ENCODE measurements at places on chromosomes 5 and 9.

- H3K36me3 ChIP-seq: no peaks in the 10 kb centered on the region
- H3K27ac ChIP-seq: no peak overlapping the region
- no peak overlapping the region for H3K4me3 ChIP-seq
- no peak for DNase-seq
- H3K4me1 ChIP-seq: no peaks in the 10 kb centered on the region
Observed at GRCh38 chr9:27638716-27639115, 65.4 kb upstream of the C9orf72 start.

- H3K4me1 ChIP-seq: peaks cover 46% of the 10 kb centered on the region
- peaks cover 10% of the 10 kb centered on the region for H3K36me3 ChIP-seq
- H3K27me3 ChIP-seq: no peaks in the 10 kb centered on the region
- H3K27ac ChIP-seq: no peak within 1 kb of the TSS
Observed at GRCh38 chr9:111525056-111525977, at the start of gene ZNF483. Gene ZNF483 (plus strand): TSS chr9:111525179. CDS start chr9:111527396, 2,217 bp downstream.

- H3K36me3 ChIP-seq: no peaks in the 10 kb centered on the region
- H3K27me3 ChIP-seq: no peaks in the 10 kb centered on the region
- H3K4me3 ChIP-seq: no peak overlapping the region
- no peaks in the 10 kb centered on the region for H3K4me1 ChIP-seq
Observed at GRCh38 chr9:75299324-75299723, 211.0 kb downstream of the OSTF1 start.

DNA sequence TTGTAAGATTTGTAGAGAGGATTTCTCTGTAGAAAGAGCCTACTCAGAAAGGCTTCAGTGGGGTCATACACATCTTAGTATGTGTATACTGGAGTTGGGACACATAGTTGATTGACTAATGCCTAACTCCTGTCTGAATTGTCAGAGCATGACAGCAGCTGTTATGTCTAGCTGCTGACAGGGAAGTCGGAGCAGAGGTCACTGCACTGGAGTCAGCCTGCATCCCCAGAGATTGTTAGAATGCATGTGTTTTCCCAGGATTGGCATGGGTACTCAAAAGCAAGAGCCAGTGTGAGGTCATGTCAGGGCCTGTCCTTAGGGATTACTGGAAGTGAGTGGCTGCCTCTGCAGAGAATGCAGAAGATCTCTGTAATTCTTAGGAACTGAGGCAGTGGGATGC is 82.7 kb downstream of the ITGA1 start:
- H3K27ac ChIP-seq: no peak overlapping the region
- no peak for DNase-seq
- no peaks in the 10 kb centered on the region for H3K27me3 ChIP-seq
- no peak overlapping the region for H3K4me3 ChIP-seq
- H3K36me3 ChIP-seq: no peaks in the 10 kb centered on the region

DNA sequence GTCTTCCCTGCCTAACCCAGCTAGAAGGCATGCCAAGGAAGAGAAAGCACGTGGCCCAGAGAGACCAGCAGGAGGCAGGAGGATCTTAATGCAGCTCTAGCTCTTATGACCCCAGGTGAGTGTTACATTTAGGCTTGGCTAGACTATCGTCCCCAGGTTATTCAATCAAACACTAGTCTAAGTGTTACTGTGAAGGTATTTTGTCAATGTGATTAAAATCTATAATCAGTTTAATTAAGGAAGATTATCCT is 483.7 kb downstream of the BNC2 start:
- no peaks in the 10 kb centered on the region for H3K4me1 ChIP-seq
- no peak overlapping the region for H3K27ac ChIP-seq
- no peaks in the 10 kb centered on the region for H3K36me3 ChIP-seq

DNA sequence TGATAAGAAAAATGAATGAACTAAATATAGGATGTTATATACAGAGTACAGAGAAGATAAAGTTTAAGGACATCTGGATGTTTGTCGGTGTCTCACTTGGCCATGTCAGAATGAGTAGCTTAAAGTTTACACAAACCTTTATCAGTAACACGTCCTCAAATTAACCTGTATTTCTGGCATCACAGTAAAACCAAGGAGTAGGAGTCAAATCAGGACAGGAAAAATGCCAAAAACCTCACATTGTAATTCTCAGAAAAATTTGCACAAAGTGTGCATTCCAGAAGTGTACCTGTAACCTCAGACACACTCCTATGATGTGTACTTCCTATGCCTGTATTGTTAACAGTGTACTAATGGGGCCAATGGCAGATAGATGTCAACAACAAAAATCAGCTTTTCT is 139.3 kb downstream of the SMC2 start:
- no peak overlapping the region for H3K4me3 ChIP-seq
- no peaks in the 10 kb centered on the region for H3K27me3 ChIP-seq
- no peak overlapping the region for H3K27ac ChIP-seq

- no peaks in the 10 kb centered on the region for H3K36me3 ChIP-seq
- no peaks in the 10 kb centered on the region for H3K4me1 ChIP-seq
- no peak overlapping the region for H3K4me3 ChIP-seq
Observed at GRCh38 chr5:156906807-156907206, 56.2 kb downstream of the TIMD4 start.

DNA sequence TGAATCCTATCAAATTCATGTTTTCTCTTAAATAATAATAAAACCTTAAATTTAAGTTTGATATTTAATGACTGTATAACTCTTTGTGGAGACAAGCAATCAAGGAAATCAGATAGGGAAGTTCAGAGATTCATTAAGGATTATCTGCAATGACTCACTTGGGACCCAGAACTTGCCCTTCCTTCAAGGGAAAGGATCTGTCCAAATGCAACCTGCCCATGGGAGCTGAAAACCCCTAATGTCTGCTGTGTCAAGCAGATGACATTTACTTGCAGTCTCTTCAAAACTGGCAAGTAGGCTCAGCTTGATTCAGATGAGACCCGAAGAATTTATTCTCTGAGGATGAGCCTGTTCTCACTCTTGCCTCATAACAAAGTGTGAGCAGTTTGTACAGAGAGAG is 1577.6 kb downstream of the EFNA5 start:
- no peak for DNase-seq
- H3K27ac ChIP-seq: no peak overlapping the region
- H3K4me1 ChIP-seq: peaks cover 8% of the 10 kb centered on the region
- H3K36me3 ChIP-seq: no peaks in the 10 kb centered on the region
- no peaks in the 10 kb centered on the region for H3K27me3 ChIP-seq

GRCh38 chr5:78543916-78544315 is 104.7 kb downstream of the LHFPL2 start:
- no peak overlapping the region for H3K27ac ChIP-seq
- H3K4me1 ChIP-seq: peaks cover 19% of the 10 kb centered on the region
- no peak overlapping the region for H3K4me3 ChIP-seq
- no peak for DNase-seq

- no peak for DNase-seq
- no peaks in the 10 kb centered on the region for H3K36me3 ChIP-seq
- peaks cover 23% of the 10 kb centered on the region for H3K4me1 ChIP-seq
- no peak overlapping the region for H3K27ac ChIP-seq
- no peaks in the 10 kb centered on the region for H3K27me3 ChIP-seq
Observed at GRCh38 chr5:126108470-126108869, 314.7 kb upstream of the GRAMD2B start.

DNA sequence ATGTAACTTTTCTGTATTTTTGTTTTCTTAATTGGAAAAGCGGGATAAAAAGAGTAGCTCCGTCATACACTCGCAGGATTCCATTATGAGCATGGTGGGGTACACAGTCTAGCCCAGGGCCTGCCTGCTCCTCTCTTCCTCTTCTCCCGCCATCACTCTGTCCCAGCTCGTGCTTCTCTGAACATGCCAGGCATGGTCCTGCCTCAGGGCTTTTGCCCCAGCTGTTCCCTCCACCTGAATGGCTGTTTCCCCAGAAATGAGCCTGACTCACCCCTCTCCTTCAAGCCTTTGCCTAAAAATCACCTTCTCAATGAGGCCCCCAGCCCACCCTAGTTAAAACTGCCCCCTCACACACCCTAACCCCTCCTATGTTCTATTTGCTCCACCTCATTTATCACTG is 4.5 kb downstream of the CORO2A start:
- no peak overlapping the region for H3K27ac ChIP-seq
- no peak overlapping the region for H3K4me3 ChIP-seq

DNA sequence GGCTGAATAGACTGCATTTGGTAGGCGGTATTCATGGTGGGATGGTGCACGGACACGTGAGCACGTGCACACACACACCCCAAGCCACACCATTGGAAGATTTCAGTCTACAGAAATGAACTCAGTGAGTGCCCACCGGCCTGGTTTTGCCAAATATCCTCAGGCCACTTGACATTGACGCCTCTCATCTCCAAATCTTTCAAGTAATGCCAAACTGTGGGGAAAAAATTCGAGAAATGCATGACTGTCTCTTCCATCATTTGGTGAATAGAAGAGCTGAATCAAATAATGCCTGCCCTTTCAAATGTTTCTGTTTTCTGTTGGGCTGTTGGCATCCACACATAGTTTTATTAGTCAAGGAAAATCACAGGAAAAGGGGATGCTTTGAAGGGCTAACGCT is 182.3 kb upstream of the EFNA5 start:
- no peaks in the 10 kb centered on the region for H3K27me3 ChIP-seq
- H3K4me1 ChIP-seq: no peaks in the 10 kb centered on the region
- no peaks in the 10 kb centered on the region for H3K36me3 ChIP-seq
- H3K4me3 ChIP-seq: no peak overlapping the region
- H3K27ac ChIP-seq: no peak overlapping the region

DNA sequence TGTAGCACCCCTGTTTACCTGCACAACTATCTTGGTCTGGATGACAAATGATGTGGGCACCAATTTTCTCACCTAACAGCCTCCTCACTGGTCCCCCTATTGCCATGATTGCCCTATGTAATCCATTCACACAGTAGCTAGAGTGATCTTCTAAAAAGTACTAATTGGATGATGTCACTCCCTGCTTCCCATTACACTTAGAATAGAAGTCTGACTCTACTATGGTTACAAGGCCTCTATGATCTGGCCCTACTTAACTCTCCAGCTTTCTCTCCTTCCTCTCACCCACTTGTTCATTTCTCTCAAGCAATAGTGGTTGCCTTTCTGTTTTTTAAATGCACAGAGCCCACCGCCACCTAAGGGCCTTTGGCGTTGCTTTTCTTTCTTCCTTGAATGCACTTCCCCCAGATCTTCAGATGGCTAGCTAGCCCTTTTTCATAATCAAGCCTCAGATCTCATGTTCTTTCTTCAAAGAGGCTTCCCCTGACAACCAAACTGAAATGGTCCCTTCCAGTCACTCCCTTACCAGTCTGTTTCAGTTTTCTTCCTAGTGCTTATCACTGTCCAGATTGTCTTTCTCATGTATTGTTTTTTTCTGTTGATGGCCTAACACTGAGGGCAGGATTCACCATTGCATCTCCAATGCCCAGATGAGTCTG is 8.7 kb downstream of the IGIP start:
- no peaks in the 10 kb centered on the region for H3K36me3 ChIP-seq
- H3K4me3 ChIP-seq: no peak overlapping the region
- DNase-seq: no peak
- no peak overlapping the region for H3K27ac ChIP-seq

DNA sequence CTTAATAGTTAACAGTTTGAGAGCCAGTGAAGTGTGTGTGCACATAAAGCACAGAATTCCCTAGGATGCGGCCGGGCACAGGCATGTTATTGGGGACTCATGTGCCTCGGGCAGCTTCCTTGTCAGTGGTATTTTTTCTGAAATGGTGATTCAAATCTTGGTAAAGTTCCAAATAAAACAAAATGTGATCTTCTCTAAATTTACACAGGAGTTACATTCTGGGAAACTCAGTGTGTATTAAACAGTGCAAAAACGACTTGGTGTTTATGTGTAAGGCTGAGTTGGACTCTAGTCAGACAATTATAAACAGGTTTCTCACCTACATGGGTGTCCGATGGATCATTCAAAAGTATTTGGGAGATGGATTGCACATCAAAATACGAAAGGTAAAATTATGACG is 48.9 kb downstream of the BOD1 start:
- no peaks in the 10 kb centered on the region for H3K27me3 ChIP-seq
- no peaks in the 10 kb centered on the region for H3K36me3 ChIP-seq
- H3K27ac ChIP-seq: no peak overlapping the region
- no peak overlapping the region for H3K4me3 ChIP-seq
- peaks cover 6% of the 10 kb centered on the region for H3K4me1 ChIP-seq

GRCh38 chr9:134689321-134690181 is 47.9 kb downstream of the COL5A1 start:
- no peaks in the 10 kb centered on the region for H3K27me3 ChIP-seq
- H3K36me3 ChIP-seq: no peaks in the 10 kb centered on the region
- peak; percentile 59 for DNase-seq
- H3K4me3 ChIP-seq: no peak overlapping the region

DNA sequence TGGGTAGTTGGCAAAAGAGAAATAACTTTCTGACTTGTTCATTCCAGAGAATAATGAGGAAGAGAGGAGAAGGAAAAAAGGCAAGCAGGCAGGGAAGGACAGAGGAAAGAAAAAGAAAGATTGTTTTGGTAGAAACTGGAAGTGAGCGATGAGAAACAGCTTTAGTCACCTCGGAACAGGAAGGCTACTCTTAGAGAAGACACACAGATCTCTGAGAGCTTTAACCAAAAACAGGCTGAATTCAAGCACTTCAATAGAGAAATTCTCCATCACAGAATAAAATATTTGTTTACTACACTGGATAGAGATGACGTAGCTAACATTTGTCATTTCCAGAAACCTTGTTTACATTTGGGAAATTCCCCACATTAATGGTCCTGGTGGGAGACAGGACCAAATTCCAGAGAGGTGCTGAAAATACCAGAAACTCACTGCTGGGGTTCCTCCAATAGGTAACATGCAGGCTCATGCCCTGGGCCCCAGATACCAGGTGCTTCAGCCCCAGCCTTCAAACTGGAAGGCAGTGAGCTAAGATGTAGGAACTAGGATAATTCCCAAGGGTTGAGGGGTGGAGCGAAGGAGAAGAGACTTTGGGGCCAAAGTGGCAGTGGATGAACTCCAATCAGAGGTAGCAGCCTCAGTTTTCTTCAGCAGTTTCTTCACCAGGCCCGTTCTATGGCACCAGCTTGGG is 227.7 kb upstream of the GRAMD2B start:
- no peaks in the 10 kb centered on the region for H3K27me3 ChIP-seq
- H3K27ac ChIP-seq: no peak overlapping the region
- no peaks in the 10 kb centered on the region for H3K36me3 ChIP-seq

Data from GM23338 (cell line).